ENCODE measurements at places on chromosomes 16 and 17.

DNA sequence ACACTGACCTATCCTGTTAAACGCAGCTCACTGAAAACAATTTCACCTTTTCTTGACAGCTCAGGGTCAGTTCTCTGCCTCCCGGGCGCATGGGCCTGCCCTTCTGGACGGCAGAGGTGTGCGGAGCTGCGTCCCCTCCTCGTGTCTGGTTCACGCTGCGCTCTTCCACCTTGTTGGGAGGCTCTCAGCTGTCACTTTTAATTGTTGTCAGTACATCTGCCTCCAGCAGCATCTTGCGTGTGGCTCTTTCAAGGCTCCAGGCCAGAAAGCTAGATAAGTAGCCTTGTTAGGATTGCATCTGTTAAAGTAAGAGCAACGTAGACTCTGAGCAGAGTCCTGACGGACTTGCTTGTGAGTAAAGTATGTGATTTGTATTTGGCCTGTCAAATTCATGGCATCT, 59.4 kb downstream of the MGAT5B start:
- DNase-seq: no peak

DNA sequence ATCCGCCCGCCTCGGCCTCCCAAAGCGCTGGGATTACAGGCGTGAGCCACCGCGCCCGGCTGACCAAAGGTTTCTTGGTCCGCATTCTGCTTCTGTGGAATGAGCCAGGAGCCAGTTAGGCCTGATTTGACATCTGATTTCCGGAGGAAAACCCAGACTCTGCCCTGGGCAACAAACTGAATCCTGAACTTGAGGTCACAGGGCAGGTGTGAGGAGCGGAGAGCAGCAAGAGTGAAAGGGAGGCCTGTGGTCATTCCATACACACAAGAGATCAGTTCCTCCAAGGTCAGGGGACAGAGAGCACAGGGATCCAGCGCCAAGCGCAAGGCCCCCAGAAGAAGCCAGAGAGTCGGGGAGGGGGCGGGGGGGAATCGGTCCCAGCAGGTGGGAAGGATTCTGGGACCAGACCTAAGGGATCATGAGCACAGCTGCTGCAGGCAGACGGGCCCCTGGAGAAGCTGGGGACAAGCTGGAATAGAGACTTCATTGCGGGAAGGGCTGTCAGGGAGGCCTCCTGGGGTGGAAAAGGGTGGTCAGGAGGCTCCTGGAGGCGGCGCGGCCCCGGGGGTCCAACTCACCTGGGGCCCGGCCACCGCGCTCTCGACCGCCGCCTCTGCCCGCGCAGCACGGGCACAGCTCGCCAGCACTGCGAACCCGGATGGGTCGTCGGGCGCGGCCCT, 436 bp downstream of the SHPK start:
- no peak for DNase-seq

GRCh38 chr17:7233701-7234082, 625 bp downstream of the DVL2 start:
- DNase-seq: no peak

DNA sequence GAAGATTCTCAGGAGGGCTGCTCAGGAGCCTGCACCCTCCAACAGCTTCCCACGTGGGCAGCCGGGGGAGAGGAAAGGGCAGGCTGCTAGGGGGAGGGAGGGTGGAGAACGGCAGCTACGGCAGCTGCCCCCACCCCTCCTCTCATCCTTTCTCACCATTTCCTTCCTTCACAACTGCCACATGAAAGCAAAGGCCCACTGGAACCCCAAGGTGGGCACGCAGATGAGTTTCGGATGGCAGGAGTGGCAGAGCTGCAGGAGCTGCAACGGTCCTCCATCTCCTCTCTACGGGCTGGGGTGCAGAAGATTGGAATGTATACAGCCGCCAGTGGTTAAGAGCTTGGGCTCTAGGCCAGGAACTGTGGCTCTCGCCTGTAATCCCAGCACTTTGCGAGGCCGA, 77.7 kb downstream of the GAS7 start:
- no peak for DNase-seq

GRCh38 chr16:68860978-68861892, 17.9 kb downstream of the TANGO6 start:
- no peak for DNase-seq

DNA sequence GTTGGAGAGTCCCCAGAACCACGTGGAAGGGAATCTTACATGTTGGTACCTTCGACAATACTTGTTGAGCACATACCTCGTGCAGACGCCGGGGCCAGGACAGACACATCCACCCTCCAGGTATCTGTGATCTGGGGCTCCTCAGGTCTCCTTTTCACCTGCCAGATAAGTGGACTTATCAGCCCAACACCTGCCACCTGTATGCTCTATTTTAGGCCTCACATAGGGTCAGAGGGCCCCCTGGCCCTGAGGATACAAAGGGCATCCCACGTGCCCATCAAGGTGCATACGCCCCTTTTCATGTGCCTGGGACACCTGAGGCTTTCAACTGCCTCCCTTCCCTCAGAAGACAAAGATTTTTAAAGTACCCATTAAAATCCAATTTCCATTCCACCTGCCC, 212.7 kb downstream of the MRTFB start:
- no peak for DNase-seq

- DNase-seq: no peak
These were observed 14.9 kb upstream of the STAT3 start for GRCh38 chr17:42403150-42403549.

DNA sequence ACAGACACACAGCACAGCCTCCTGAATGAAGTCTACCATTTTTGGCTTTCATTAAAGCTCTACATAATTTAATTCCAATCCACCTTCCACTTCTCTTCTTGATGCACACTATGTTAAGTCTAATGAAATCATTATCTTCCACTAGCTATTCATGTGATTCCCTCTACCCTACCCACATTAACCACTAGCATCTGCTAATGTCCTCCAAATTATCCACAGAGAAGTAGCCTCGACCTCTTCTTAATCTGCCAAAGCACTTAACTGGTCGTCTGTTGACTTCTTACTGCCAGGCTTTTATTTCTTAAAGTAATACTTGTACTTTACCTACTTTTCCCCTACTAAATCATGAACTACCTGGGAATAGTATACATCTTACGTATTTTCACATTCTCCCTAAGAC, 91.8 kb downstream of the NCOR1 start:
- DNase-seq: no peak

GRCh38 chr16:31344712-31345111, 10.3 kb upstream of the ITGAX start:
- DNase-seq: no peak

Measured in naive thymus-derived CD4-positive, alpha-beta T cell (primary cell).